ENCODE measurements at places on chromosomes 11 and 22.

GRCh38 chr22:29520851-29521250 is 32.7 kb downstream of the THOC5 start:
- no peak for DNase-seq

GRCh38 chr22:47215851-47216250 is 453.4 kb downstream of the TBC1D22A start:
- DNase-seq, result no peak

DNA sequence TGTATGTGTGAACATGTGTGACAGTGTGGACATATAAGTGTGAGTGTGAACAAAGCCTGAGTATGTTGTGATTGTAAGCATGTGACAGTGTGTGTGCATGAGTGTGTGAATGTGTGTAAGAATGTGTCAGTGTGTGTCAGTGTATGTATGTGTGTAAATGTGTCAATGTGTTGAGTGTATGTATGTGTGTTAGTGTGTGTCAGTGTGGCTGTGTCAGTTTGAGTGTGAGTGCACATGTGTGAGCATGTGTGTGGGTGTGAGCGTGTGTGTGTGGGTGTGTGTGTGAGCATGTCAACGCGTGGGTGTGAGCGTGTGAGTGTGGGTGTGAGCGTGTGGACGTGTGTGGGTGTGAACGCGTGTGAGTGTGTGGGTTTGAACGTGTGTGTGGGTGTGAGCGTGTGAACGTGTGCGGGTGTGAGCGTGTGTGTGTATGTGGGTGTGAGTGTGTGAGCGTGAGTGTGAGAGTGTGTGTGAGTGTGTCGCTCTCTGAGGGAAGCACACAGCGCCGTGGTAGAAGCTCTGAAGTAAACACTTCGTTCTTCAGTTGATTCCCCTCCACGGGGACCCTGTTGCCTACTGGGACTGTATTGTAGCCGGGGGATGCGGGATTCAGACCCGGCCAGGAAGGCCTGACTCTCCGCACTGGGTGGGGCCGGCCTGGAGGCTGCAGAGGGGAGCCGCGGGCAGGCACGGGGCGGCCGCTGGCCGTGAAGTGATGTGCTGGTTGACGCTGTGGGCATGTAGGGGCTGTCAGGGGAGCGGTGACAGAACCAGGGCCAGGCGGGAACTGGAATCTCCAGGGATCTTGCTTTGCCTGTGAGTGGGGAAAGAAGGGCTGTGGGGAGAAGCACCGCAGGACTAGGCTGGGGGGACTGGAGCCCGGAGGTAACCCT is 21.1 kb downstream of the RPS6KA4 start:
- no peak for DNase-seq

DNA sequence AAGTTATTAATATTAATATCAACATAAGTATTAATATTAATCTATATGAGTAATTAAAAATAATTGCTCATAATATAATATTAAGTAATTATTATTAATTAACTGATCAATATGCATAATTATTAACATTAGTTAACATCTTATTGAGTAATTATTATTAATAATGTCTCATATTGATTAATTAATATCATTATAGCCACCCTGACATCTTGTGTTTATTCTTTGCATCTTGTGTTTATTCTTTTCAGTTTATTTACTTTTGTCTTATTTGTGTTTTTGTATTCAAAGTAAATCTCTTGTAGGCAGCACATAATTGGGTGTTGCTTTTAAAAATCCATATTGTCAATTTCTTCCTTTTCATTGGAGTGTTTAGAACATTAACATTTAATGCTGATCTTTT is 56.6 kb downstream of the MYEOV start:
- DNase-seq, result no peak

DNA sequence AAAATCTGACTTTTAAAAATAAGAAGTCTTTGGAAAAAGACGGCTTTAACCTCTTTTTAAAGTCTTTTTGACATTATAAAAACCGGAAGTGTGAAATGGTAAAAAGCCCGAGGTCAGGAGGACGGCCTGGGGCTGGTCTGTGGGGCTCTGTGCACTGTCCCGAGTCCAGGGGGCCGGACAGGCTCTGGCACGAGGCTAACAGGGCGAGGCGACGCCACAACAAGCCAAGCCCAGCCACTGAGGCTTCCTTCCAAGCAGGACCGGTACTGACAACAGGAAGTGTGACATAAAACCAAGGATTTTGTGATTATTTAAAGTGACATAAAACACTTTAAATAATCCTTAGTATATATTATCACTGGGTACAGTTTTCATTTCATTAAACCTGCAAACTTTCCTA is 39.2 kb downstream of the BRD1 start:
- DNase-seq, result peak; percentile 44

DNA sequence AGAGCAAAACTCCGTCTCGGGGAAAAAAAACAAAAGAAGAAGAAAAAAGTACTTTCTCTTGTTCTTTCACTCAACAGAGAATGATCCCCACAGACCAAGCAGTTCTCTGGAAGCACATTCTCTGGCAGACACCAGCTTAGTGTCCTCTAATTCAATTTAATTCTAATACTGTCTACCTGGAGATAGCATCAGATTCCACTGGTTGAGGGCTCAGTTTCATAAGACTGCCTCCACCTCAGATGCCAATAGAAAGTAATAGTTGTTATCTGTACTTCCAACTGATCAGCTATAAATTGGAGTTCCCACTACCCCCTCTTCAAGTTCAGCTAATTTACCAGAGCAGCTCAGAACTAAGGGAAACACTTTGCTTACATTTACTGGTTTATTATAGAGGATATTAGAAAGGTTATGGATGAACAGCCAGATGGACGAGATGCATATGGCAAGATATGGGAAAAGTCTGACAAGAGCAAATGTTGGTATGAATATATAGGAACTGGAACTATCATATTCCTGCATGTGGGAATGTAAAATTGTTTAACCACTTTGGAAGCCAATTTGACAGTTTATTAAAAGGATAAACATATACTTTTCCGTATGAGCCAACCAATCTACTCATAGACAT is 64.3 kb downstream of the TMEM135 start:
- DNase-seq, result no peak

DNA sequence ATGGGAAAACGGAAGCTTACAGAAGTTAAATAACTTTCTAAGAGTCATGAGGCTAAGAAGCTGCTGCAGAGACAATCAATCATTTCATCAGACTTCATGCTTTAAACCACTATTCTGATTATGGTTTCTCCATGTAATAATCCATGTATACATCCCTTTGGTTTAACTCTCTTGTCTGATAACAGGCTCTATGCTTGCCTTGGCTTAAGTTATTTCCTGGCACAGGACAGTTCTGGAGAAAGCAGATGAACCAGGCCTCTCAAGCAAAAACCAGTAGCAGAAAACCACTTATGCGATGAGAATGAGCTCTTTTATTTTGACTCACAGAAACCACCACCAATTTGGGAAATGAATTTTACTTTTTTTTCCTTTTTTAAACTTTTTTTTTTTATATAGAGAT is 6.5 kb upstream of the PCF11 start:
- no peak for DNase-seq

GRCh38 chr11:615504-616319 is at the start of gene IRF7:
IRF7 (minus strand) TSS chr11:615950; CDS start chr11:615364, 586 bp downstream.
- peak; percentile 97 for DNase-seq

GRCh38 chr22:49660321-49660720 is 167.4 kb downstream of the BRD1 start:
- DNase-seq, result no peak

GRCh38 chr11:73400293-73400692 is 24.1 kb downstream of the RELT start:
- no peak for DNase-seq

DNA sequence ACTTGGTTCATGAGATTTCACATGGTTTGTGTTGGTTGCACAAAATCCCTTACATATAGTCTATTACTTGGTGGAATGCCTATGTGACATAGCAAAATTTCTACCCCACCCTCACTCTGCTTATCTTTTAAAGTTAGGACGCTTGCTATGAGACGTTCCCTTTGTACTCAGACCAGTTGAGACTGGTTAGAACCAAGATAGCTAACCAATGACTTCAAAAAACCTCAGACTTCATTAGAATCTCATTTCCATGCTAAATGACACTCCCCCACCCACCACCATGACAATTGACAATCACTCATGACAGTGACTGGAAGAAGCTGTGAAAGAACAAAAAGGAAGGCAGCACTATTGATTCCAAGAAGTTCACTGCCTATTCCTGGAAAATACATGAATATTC is 313.6 kb downstream of the ETS1 start:
- no peak for DNase-seq

DNA sequence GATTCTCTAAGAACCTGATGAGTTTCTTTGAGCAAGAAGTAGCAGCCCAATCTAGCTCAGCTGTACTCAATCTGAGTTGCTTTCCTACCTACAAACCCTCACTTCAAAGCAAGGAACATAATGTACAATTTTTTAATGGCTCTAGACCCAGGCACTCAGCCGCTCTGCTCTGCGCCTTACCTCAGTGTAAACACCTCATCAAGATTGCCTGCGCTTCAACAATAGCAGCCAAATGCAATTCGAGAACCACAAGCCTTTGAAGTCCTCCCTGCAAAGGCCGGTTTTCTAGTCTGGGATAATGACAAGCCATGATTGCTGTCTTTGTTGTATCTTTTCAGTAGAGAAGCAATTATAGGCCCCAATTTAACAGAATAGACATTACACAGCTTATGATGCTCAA is 38.0 kb downstream of the JHY start:
- no peak for DNase-seq

DNA sequence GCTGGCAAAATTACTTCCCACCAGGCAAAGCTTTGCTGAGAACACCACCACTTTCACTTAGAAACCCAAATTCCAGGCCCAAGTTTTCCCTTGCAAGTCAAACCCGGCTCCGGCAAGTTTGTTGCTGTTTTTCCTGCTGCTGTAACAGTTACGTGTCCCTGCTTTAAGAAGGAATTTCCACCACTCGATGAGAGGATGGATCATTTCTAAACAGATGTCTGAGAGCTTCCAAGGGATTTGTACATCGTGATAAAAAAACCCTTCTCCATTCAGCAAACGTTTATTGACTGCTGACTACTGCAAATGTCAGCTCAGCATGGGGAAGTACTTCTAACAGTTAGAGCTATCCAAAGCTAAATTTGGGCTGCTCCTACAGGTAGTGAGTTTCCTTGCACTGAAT is 19.7 kb downstream of the P2RX3 start:
- DNase-seq, result no peak

All from stomach (tissue), 19 donors.